ENCODE measurements at places on chromosomes 5 and 9.
A peak's percentile ranks its signal among the peaks of the same experiment; 100 is the strongest.

DNA sequence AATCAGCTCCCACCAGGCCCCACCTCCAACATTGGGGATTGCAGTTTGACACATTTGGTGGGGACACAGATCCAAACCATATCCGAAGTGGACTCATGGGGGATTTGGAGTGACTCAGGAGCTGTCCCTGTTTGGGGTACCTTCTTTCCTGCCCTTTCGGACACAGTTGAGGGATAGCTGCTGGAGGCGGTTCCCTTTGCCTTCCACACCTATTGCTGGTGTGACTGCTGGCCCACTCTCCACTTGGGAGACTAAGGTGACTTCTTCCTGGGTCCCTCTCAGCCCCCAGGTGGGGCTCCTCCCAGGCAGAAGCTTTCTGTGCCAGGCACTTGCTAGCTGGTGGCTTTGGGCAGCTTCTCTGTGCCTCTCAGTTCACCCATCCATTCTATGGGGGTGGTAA is 26.6 kb downstream of the LAMC3 start:
- no peak for DNase-seq

- no peak for DNase-seq
These were observed 822 bp upstream of the TNIP1 start for GRCh38 chr5:151081431-151082281.

- DNase-seq = no peak
These were observed 4.6 kb downstream of the TEX48 start for GRCh38 chr9:114677418-114677817.

DNA sequence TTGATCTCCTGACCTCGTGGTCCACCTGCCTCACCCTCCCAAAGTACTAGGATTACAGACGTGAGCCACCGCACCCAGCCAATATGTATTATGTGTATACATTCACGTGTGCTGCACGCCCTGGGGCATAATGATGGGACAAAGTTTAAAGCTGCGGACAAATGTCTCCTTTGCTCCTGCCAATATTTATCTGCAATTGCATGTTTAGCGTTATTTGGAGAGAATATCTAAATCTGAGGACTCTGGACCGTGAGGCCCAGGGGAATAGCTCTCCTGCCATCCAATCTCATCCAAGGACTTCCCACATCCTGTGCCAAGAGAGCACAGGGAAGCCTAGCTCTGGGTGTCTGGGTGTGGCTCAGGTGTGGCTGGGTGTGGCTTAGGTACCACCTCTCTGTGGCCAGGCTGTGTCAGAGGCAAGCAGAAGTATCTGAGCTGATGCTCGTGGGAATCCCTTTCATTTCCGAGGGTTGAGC is 6.9 kb upstream of the BOD1 start:
- DNase-seq = no peak

DNA sequence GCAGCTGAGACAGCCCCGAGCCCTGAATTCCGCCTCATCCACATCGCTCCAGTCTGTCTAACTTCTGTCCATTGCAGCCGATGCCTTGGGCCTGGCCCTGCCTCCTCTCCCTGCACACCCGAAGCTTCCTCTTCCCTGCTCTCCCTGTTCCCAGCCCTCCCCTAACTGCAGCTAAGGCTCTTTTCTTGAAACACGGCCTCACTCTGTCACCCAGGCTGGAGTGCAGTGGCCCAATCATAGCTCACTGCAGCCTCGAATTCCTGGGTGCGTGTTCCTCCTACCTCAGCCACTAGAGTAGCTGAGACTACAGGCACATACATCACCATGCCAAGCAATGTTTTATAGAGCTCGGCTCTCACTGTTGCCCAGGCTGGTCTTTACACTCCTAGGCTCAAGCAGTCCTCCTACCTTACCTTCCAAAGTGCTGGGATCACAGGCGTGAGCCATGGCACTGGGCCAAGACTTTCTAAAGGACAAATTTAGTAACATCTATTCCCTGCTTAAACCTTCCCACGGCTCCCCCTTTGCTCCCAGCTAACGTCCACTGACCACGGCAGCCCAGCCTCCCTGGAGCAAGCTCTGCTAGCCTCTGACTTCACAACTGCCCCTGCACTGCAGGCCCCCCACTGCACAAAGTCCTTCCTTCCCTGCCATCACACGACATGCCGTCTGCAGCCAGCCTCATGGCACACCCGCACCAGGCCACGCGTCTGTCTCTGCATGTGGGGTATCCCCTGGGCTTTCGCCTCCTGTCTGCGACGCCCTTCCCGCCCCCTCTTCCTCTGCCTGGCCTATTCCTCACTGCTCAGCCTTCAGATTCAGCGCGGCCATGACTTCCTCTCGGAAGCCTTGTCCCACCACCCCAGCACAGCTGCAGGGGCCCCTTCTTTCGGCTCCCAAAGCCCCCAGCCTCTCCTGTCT is 28.6 kb downstream of the LAMC3 start:
- peak; percentile 45 for DNase-seq

DNA sequence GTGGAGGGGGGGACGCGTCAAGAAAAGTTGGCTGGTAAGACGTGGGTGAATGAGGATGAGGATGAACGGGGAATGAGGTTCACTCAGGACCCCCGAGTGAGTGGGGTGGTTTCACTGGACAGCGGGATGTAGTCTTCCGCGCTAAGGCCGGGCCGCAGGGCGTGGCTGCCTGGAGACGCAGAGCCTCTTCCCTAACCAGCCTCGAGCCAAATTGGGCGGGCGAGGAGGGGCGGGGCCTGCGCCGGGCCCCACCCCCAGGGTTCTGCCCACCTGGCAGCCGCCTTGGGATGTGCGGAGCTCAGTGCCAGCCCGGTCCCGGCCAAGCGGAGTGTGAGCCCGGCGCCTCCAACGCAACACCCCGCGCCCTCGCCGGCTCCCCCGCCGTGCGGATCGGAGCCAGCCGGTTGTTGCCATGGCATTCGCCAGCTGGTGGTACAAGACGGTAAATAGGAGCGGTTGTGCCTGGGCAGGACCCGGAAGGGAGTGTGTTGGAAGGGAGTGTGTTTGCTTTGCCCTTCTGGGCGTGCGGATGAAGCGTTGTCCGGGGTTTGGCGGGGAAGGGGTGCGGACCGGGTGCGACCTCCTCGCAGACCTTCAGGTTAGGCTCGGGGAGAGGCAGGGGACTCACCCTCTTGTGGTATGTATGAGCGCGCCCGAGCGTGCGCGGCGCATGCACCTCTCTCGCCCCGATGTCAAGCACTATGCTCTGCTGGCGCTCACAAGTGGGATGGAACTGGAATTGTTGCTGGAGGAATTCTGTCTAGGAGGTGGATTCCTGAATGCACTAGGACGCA is 746 bp downstream of the CAST start:
- peak; percentile 97 for DNase-seq

GRCh38 chr5:100970646-100971255 is 67.7 kb upstream of the ST8SIA4 start:
- no peak for DNase-seq

DNA sequence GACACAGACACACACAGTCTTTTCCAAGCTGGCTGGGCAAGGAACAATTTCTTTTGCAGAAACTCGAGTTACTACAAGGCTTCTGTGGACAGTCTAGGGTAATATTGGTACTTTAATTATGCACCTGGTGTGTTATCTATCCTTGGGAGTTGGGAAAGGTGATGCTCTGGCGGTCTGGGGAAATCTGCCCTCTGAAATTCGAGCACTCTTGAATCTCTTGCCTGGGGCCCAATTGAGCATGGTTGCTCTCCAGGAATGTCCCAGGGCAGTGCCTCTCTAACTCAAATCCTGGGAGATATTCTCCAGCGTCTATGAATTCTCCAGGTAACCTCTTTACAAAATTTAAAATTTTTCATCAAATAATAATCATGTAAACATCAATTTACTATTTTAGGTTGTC is 69.3 kb downstream of the KCNIP1 start:
- no peak for DNase-seq

DNA sequence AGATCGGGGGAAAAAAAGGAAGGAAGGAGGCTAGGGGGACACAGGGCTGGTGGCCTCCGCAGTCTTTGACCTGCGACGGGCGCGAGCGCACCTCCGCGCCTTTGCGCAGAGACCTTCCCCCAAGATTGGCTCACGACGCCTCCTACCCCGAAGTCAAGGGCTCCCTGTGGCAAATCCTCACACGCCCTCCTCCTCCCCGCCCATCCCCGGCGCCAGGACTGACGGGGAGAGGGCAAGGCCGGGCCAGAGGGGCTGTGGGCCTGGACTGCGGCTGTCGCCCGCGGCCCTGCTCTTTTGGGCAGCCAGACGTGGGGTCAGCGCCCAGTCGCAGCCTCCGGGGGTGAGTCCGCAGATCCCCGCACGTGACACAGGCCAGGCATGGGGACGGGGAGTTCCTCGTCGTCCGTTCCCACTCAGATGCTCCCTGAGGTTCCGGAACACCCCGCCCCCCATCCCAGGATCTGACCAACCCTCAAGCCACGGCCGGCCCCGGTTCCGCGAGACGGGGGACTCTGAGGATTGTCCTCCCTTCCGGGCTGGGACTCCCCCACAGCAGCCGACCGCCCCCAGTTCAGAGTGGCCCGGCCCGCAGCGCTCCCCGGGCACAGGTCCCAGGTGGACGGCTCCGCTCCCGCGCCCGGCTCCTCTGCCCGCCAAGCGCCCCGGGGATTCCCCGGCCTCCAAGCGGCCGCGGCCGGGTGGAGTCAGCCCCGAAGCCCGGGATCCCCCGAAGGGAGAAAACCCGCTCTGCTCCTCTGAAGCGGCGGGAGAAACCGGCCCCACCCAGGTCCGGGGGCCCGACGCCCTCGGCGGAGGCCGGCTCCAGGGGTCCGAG is 543 bp upstream of the ANKRD33B start:
- no peak for DNase-seq

GRCh38 chr9:99365233-99365980 is 143.3 kb downstream of the SEC61B start:
- DNase-seq = no peak

DNA sequence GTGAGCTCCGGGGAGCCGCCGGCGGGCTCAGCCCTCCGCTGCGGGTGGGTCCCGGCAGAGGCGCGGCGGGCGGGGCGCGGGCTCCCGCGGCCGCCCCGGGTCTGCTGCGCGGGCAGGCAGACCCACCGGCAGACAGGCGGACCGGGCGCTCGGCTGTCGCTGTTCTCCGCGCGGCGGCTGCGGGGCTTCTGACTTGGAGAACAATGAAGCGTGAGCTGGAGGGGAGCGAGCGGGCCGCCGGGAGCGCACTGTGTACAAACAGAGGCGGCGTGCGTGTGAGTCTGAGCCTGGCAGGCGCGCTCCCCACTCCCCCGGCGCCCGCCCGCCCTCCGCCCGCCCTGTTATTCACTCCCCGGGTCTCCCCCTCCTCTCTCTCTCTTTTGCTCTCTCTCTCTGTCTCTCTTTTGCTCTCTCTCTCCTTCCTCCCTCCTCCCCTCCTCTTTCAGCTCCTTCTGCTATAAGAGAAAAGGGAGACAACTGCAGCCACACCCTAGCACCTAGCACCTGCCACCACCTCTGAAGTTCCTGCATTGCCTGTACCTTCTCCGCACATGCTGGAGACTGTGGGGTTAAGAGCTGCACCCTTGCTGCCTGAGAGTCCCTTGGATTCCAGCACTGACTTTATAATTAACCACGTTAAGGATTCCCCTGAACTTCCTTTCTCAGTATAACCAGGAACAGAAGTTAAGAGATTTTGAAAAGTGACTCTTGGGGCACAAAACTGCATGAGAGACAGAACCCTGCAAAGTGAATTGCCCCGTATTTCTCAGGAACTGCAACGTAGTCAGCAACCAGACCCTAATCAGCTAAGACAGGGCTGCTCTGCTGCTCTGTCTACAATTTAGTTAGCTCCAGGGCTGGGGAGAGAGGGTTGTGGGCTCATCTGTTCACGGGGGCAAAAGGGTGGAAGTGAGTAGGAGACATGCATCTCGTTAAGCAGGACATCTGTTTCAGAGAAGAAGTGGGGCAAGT is at the start of gene EDIL3:
Gene EDIL3 (minus strand): TSS at position 277 of the 972 bp plus-strand sequence. CDS start 506 bp downstream, outside the sequence.
- peak; percentile 63 for DNase-seq

- DNase-seq = no peak
These were observed 144.4 kb upstream of the TAS2R1 start for GRCh38 chr5:9774472-9775079.
